ENCODE measurements at places on chromosomes 2 and 18. TPM values are rescaled to one million over a fixed set of nuclear protein-coding genes. Genes with fewer than 3 reads are reported as not detected.

GRCh38 chr2:173972636-173973035 is 7.5 kb upstream of the SP3 start:
- no peak for DNase-seq

- DNase-seq = no peak
Observed at GRCh38 chr18:59846814-59847490, 52.8 kb upstream of the PMAIP1 start.

- no peak for DNase-seq
Observed at GRCh38 chr2:71780162-71780561, 326.8 kb downstream of the DYSF start.

SERPINB13 gene
- not detected for total RNA-seq

All from CD8-positive, alpha-beta memory T cell (primary cell).